ENCODE measurements at places on chromosomes 11 and 22.

DNA sequence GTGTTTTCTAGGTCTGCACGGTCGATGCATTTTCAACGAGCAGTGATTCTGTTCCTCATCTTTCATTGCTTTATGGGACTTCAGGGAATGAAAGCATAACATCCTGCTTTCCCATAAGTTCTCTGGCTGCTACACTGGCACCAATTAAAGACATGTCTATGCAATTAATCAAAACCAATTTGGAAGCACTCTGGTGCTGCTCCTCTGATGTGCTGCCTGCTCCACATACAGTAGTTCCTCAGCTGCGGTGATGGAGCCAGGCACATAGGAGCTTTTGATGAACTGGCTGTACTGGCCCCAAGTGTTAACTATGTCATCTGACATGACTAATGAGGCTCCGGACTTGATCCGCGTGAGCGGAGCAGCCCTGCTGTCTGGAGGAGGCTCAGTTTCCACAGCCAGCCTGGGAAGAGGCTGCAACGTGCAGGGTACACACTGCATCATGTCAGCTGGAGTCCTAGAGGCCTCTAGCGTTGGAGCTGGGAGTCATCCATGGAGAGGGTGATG, 29.8 kb downstream of the GVQW3 start:
- DNase-seq: peak; percentile 63

DNA sequence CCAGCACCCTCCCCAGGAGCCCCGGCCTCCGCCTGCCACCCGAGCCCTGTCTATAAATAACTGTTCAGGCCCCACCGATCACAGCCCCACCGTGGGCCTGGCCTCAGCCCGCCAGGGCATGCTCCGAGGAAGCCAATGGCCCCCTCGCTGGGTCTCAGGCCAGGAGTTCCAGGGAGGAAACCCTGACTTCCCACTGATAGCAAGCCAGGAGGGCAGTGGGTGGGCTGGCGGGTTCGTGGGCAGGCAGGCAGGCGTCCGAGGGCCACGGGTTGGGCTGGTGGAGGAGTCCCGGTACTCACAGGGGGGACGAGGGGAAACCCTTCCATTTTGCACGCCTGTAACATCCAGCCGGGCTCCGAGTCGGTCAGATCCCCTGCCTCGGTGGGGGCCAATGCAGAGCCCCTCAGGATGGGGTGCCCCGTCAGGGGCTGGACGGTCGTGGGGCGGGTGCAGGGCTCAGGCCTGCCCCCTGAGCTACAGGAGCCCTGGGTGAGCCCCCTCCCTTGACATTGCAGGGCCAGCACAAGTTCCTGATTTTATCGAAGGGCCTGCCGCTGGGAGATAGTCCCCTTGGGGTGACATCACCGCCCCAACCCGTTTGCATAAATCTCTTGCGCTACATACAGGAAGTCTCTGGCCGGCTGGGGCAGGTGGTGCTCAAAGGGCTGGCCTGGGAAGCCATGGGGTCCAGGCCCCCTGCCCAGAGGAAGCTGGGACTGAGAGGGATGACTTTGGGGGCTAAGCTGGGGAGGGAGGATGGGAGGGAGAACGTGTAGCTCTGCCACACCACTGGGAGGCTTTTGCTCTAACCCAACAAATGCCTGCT, at the start of gene SPI1:
SPI1 (minus strand) TSS at position 538 of the 826 bp plus-strand sequence; CDS start at position 344, 194 bp downstream.
- no peak for DNase-seq

DNA sequence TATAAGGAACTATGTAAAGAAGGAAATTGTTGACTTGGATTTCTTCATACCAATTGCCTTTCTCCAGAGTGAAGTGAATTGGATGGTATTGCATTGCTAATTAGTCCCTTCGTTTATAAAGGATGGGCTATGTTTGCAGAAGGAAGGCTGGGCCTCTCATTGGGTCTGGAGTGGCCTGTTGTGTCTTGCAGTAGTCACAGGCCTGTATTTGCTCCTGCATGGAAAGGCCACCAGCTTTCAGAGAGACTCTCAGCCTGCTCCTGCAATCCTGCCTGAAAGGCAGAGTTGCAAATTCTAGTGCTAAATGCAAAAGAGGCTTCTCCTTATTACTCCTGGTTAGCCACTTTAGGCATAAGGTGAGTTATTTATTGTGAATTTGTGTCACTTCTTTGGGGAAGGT, 103.8 kb downstream of the EXT2 start:
- DNase-seq: peak; percentile 37

DNA sequence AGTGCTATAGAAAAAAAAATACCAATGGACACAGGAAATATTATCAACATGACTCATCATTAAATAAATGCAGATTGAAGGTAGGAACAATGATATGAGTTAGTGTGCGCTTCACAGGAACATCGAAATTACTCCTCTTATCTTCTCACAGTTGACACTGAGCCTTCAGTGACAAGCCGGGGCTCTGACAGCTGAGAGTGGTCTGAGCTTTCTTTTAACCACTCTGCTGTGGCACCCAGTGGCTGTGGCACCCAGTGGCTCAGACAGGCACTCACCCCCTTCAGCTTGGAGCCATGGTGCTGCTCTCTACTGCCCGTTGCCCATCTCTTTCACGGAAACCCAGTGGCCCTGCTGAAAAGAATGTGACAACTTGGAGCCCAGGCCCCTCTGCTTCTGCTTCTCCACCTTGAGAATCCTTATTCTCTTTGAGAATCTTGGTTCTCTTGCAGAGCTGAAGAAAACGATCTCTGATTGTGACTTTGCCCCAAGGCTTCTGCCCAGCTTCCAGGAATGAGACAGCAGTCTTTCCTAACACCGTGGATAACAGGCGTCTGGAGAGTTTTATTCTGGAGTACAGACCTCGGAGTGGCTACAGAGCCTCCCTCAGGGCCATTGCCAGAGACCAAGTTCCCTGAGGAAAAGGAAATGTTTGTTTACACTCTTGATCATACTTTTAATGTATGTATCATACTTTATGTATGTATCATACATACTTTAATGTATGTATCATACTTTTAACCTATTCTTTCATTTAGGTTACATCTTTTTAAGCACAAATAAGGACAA, 37.1 kb upstream of the OR8B8 start:
- DNase-seq: no peak

- DNase-seq: peak; percentile 15
These were observed 10.7 kb upstream of the ACCSL start for GRCh38 chr11:44036811-44037657.

- no peak for DNase-seq
These were observed 1.0 kb upstream of the BTG4 start for GRCh38 chr11:111513240-111513605.

DNA sequence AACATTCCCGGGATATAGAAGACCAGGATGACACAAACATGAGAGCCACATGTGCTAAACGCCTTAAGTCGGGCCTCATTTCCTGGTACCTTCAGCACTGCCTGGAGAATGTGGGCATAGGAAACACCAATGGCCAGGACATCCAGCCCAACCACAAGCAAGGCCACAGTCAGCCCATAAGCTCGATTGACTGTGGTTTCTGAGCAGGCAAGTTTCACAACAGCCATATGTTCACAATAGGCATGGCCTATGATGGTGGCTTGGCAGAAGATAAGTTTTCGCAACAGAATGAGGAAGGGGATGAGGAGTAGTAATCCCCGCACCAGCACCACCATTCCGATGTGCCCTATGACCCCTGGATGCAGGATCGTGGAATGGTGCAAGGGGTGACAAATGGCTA, 26.9 kb upstream of the OR56A1 start:
- no peak for DNase-seq

DNA sequence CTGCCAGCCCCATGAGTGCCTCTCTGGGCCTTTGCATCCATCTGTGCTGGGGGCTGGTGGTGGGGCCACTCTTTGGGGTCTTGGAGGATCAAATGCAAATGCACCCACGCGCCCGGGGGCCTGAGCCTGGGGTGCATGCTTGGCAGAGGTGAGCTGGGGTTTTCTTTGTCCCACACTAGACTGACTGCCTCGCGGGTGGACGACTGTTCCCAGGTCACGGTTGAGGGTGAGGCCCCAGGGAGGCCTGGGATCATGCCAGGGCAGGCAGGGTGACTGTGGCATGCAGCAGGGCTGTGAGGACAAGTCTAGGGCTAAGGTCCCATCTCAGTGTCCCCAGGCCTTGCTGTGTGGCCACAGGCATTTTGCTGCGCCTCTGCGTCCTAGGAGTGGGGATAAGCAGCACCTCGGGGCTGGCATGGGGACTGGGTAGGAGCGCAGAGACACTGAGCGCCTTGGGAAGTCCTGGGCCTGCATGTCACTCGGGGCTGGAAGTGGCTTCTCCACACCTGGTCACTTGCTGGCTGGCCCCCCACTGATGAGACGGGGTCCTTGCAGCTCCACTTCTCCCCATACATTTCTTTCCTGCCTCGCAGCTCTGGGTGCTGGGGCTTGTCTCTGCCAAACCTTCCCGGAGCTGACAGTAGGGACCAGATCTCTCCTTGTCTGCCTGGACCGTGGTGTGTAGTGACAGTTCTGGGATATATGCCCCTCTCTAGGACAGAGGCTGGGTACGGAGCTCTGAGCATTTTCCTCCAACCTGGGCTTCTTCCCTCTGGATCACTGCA, 133.1 kb downstream of the CTTN start:
- DNase-seq: no peak

DNA sequence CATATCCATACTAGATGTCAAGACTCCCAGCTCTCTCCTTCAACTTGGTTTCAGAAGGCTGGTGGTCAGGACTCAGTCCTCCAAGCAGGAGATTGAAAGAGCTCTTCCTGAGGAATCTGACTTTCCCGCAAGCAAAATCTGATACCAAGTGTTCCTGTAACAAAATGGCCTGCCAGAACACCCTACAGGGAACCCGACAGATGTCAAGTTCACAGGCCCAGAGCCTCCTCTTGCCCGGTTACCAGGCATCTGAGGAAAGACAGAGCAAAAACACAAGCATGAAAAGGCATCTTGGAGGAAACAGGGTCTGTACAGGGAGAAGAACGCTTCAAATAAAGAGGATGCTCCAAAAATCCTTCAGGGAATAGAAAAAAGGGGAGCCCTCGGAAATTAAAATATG, 8.7 kb upstream of the KCNJ5 start:
- DNase-seq: no peak

- no peak for DNase-seq
These were observed 54.1 kb downstream of the MAML2 start for GRCh38 chr11:96288915-96289314.

DNA sequence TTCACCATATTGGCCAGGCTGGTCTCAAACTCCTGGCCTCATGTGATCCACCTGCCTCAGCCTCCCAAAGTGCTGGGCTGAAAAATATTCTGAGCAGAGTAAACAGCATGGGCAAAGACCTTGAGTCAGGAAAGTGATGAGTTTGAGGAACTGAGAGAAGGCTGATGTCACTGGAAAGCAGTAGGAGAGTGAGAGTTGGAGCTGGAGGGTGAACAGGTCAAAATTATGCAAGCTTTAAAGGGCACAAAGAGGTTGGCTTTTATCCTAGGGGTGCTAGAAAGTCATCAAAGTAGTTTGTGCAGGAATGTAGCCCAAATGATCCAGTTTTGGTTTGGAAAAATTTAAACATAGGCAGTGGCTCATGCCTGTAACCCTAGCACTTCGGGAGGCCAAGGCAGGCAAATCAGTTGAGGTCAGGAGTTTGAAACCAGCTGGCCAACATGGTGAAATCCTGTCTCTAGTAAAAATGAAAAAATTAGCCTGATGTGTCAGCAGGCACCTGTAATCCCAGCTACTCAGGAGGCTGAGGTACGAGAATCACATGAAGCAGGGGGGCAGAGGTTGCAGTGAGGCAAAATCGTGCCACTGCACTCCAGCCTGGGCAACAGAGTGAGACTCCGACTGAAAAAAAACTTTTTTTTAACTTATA, 44.7 kb upstream of the CXCR5 start:
- DNase-seq: no peak

GRCh38 chr22:46612904-46613605, 7.1 kb upstream of the GRAMD4 start:
- no peak for DNase-seq

DNA sequence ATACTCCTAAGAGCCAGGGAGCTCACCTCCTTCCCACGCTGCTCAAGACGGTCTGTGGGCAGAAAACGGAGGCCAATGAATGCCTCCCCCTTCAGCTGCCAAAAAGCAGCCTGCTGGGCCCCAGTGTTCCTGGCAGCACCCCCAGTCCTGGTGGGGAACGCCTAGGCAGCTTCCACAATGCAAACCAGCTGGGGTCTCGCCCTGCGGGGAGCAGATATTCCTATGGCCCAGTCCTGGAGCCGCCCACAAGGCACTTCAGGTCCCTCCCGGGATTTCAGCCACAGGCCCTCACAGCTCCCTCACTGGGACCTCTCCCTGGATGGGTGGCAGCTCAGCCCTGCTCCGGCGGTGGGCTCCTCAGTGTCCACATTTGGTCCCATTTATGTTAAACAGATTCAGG, 29.2 kb downstream of the A4GALT start:
- no peak for DNase-seq

GRCh38 chr22:27748751-27749191, 52.8 kb downstream of the MN1 start:
- DNase-seq: no peak

- peak; percentile 23 for DNase-seq
These were observed 41.7 kb downstream of the KCNJ4 start for GRCh38 chr22:38413085-38414008.

DNA sequence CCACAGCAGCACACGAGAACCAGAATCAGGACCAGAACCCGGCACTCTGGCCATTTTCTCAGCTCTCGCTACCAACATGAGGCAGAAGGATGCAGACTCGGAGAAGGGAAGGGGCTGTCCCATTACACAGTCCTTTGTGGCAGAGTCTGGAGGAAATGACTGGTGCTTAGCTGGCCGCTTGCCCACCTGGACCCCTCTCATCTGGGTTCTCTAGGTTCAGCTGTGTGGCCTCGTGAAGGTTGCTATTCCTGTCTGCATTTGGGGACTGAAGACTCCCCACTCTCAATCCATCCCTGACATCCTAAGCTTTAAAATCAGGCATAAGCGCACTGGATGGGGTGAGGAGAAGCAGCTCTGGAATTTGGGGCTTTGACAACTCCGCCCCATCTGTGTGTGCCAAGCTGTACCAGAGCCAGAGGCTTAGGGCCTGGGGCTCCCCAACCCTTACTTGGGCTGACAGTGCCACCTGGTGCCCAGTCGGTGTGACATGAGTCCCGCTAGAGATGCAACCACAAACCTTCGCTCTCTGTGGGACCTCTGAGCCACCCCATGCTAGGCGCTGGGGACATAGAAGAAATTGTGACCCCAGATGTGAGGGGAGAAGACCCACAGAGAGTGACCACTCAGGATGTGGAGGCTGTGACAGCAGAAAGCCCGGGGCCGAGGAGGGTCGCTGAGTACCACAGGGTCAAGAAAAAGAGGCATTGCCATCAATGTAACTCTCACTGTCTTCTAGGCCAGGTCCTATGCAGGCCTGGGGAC, 35.8 kb upstream of the FCHSD2 start:
- peak; percentile 78 for DNase-seq

DNA sequence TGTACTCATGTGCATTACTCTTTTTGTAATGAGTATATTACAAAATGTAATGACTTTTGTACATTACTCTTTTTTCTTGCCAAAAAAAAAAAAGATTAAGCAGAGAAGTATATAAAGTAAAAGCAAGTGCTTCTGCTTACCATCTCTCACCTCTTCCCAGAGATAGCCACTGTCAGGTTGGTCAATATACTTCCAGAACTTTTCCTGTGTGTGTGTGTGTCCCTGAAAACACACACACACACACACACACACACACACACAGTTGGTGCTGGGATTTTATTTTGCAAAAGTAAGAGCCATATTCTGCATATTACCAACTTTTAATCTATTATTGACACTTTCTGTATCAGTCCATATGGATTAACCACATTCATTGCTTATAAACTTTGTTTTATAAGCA, 2.5 kb downstream of the IGLL5 start:
- DNase-seq: no peak

GRCh38 chr22:39669432-39669831, 98.9 kb downstream of the CACNA1I start:
- no peak for DNase-seq

- DNase-seq: no peak
These were observed 117.9 kb upstream of the GRIA4 start for GRCh38 chr11:105492010-105492409.

GRCh38 chr11:12677131-12677530, 2.9 kb downstream of the TEAD1 start:
- no peak for DNase-seq
